Activated CD4-positive, CD25-positive, alpha-beta regulatory T cell treated with anti-CD3 and anti-CD28 coated beads, Interleukin-2, amount 50 U/mL, for 72 hours (primary cell): ENCODE measurements at places on chromosomes 4 and X.

DNA sequence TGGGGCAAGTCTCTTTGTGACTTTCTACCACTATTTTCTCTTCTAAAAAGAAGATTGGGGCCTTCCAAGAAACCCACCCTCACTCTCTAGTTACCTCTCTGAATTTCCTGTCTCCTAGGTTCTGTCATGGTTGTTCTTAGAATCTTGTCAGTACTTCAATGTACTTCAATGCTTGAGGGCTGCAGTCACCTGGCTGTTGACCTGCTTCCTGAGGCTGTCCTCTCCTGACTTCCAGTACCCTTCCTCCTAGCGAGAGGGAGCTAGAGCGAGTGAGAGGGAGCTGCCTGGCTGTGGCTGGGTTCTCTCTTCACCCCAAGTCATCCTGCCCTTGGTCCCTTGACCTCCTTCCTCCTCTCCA is 17.7 kb downstream of the CD99L2 start:
- DNase-seq = no peak

GRCh38 chr4:57182132-57182874 is 72.1 kb upstream of the IGFBP7 start:
- no peak for DNase-seq

DNA sequence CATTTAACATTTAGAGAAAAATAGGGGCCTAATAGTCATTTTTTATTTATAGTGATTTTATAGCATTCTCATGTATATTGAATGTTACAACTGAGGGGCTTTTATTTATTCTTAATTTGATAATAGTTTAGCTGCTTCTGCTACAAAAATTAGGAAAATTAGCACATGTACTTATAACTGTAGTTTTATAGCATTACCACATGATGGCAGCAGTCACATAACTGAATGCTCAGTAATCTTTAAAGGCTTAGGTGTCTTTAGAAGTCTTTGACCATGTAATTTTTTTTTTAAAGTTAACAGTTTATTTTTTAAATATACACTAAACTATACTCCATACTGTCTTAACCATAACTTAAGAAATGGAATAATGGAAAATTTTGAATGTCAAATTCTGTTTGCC is 136.6 kb downstream of the STAG2 start:
- no peak for DNase-seq

DNA sequence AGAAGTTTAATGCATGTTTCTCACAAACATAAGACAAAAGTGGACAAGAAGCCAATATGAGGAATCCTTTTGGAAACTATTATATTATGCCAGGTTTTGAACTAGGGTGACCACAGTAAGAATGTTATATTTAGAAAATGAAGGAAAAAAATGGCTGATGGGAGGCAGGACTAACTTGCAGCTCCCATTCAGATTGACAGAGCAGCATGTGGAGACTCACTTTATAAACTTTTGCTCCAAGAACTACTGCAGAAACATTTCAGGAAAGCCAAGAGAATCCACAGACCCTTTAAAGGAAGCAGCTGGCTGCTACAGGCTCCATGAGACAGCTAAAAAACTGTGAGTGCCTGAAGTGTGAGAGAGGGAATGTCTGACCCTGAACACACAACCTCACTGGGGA is 738.6 kb upstream of the GRIA3 start:
- DNase-seq = no peak

DNA sequence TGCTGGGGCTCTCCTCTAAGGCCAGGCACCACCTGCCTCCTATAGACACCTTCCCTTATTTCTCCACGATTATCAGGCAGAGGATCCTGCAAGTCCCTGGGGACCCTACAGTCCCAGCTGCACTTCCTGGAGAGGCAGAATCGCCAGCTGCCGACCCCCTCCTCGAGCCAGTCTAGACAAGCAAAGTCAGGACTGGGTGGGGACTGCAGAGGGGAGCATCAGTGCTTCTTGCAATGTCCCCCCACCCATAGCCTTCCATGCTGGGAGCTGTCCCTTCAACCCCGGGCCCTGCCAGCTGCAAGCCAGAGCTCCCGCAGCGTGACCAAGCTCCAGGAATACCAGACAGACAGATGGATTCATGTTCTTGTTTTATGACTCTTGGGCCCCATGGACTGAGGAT is 1.4 kb upstream of the CRMP1 start:
- no peak for DNase-seq

- no peak for DNase-seq
Measured at GRCh38 chr4:19494961-19495360, 756.7 kb upstream of the SLIT2 start.

DNA sequence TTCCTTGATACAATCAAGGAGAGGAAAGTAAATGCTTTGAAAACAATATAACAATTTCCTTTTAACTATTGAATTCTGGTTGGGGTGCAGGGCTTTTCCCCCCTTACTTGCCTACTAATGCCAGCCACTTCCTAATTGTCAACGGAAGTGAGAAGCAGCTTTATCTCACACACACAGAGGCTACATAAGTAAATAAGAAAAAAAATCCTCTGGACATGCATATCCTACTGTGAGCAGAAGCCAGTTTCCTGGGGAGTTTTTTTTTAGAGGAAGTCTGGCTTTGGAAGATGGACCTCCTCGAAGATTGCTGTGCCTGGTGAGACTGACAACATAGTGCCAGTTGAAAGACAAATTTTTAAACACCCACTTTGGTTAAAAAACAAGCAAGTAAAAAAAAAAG is 180.6 kb downstream of the OPHN1 start:
- DNase-seq = no peak

- DNase-seq = no peak
Measured at GRCh38 chr4:72366601-72367000, 202.4 kb downstream of the ADAMTS3 start.

GRCh38 chrX:150063138-150063518 is 124.8 kb upstream of the EOLA2 start:
- no peak for DNase-seq

DNA sequence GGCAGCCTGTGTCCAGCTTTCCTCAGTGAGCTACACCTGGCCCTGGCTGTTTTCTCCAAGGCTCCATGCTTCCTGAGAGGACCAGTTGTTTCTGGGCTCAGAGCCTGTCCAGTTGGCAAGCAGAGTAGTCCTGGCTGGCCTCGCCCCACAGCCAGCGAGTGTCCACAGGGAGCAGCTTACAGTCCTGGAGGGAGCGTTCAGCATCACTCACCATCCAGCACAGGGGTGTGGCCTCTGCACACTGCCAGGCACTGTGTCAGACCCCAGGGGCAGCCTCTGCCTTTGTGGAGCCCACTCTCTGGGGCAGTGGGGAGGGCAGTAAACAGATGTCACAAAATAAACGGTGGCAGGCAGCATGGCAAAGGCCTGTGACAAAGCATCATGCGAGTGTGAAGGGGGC is 23.9 kb downstream of the EVC start:
- no peak for DNase-seq

GRCh38 chrX:11427453-11428071 is 134.3 kb downstream of the AMELX start:
- no peak for DNase-seq

GRCh38 chr4:53852343-53852742 is 212.1 kb downstream of the CHIC2 start:
- no peak for DNase-seq

GRCh38 chr4:102869569-102870197 is 891 bp downstream of the CISD2 start:
- no peak for DNase-seq

DNA sequence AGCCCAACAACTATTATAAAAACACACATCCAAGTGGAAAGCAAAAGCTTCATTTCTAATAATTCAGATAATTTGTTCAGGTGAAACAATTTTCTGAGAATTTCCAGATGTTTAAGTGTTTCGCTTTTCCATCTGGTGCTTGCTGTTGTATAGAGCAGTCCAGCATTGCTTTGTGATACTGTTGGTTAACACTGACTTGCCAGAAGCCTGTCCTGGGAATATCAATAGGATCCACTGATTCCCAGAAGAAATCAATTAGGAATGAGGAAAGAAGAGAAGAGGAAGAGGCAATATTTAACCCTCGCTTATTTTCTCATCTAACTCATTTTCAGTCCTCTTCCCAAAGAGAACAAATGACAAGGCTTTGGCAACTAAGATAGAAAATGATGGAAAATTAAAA is 94.9 kb upstream of the DDIT4L start:
- no peak for DNase-seq

DNA sequence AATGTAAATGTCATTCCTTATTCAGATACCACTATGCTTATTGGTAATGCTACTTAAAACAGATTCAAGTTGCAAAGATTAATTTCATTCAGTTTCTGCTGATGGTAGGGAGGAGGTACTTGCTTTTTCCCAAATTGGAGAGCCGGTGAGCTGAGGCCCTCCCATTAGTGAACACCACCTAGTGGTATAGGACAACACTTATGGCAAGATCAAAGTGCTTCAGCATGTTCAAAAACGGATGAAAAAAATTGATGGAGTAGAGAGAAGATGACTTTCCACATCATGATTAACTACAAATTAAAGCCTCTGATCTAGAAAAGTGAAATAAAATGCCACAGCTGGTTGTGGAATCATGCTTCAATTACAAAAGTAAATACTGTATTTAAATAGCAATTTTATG is 112.9 kb downstream of the MBNL3 start:
- no peak for DNase-seq

- no peak for DNase-seq
Measured at GRCh38 chrX:13937370-13938050, 92.2 kb downstream of the GEMIN8 start.

DNA sequence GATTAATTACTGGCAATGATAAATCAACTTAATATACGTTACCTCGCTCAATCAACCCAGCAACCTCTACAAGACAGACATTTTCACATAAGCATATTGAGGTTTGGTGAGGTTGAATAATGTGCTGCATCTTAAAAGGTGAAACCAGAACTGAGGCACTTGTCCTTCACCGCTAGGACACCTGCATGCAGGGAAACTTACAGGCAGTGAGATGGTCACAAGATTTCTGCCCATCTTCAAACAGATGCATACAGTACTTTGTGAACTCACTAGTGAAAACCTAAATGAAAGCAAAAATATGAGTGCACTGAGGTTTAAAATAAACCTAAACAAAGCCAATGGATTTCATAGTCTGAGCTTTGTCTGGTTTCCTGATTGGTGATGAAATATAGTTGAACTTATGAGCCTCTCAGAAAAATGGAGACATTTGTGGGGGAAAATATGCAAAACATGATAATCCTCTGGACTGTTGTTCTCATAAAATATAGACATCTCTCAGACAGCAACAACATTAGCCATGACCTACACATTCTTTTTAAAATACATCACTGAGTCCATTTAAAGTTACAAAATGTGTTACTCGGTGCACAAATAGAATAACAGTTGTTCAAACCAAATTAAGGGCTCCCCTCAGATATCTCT is 20.9 kb upstream of the PRSS12 start:
- DNase-seq = no peak

GRCh38 chr4:71270901-71271300 is 67.9 kb upstream of the SLC4A4 start:
- DNase-seq = no peak

GRCh38 chr4:118988635-118988972 is 100.0 kb downstream of the SYNPO2 start:
- no peak for DNase-seq

- no peak for DNase-seq
Measured at GRCh38 chrX:49309401-49309981, 6.0 kb downstream of the GAGE10 start.

DNA sequence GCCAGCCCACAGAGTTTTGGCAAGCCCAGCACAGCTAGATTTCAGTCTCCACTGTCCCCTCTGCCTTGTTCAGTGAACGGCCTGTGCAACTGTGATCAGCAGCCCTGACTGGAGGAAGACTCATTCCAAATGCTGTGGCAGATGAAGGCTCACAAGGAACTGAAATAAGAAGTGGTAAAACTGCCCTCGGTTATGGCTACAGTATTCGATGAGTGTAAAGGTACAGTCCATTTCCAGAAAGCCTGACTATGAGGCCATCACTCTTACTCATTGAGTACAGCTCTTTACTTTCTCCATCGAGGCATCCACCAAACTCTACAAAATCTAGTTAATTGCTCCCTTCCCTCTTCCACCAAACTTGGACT is 69.1 kb downstream of the RHOH start:
- DNase-seq = no peak

DNA sequence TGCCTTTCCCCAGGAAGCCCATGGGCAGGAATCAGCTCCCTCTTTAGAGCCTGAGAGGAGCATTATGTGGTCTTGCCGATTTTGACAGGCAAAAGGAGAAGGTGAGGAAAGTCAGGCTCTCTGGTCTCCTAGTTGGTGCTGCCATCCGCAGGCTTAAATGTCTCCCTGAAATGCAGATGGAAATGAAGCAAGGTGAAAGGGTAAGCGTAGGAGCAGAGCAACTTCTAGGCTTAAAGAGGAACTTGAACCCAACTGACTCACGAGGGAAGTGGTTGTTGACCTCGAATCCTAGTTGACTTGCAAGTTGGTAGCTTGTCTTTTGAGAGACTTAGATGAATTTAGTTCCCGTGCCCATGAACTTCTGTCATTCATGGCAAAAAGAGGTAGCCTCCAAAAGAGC is 205.9 kb downstream of the PTTG2 start:
- DNase-seq = no peak

DNA sequence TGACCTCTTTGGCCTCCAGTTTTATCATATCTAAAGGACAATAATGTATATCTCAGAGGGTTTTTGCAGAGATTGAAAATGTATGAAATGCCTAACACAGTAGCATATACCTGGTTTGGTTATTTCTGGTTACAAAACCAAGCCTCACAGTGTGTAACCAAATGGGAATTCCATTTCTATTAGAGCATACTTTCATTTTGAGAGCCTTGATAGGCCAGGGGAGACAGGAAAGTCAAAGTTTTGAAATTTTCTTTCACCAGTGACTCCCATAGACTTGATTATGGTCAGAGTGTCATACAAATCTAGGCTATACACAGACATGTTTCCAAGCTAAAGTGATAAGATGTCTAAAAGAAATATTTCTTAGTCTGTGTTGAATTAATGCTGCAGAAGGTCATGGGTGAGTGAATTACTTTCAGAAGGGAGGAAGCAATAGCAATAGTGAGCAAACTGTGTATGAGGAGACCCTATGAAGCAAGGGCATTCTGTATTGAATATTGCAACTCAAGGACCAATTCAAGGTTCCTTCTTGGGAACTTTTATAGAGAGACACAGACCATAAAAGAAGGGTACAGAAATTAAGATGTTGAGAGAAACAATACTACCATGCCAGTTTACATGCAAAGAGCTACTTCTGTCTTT is 151.1 kb downstream of the PDE5A start:
- no peak for DNase-seq

- DNase-seq = no peak
Measured at GRCh38 chr4:153804722-153805121, 15.8 kb upstream of the SFRP2 start.

- DNase-seq = no peak
Measured at GRCh38 chr4:92253550-92253949, 50.2 kb upstream of the GRID2 start.

GRCh38 chrX:130531066-130531465 is 129.3 kb downstream of the RBMX2 start:
- DNase-seq = no peak

- DNase-seq = no peak
Measured at GRCh38 chr4:62644372-62644771, 1444.2 kb downstream of the ADGRL3 start.

DNA sequence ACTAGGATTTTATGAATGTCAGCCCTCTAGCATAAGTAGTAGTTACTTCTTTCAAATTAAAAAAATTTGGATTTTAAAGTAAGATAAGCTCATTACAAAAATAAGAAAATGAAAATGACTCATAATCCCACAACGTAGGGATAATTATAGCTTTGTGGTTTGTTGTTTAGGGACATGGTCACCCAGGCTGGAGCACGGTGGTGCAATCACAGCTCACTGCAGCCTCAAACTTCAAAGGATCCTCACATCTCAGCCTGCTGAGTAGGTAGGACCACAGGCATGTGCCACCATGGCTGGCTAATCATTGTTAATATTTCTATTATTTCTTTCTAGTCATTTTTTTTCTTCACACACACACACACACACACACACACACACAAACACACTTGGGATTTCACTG is 57.6 kb downstream of the PLAC1 start:
- no peak for DNase-seq
